Activated T-cell treated with anti-CD3 and anti-CD28 coated beads, Interleukin-2, amount 50 U/mL, for 72 hours (primary cell): ENCODE measurements at places on chromosomes 11 and 22. TPM values are rescaled to one million over a fixed set of nuclear protein-coding genes. Genes with fewer than 3 reads are reported as not detected.

- no peaks in the 10 kb centered on the region for H3K36me3 ChIP-seq
- H3K27ac ChIP-seq: no peak overlapping the region
Observed at GRCh38 chr22:30565341-30565740, 9.1 kb downstream of the GAL3ST1 start.

- H3K4me1 ChIP-seq: peaks cover 13% of the 10 kb centered on the region
- H3K4me3 ChIP-seq: peak overlapping the region; percentile 68
- peaks cover 11% of the 10 kb centered on the region for H3K27me3 ChIP-seq
Observed at GRCh38 chr11:17439316-17439782, 37.3 kb downstream of the ABCC8 start.

BIRC2 gene
- total RNA-seq: 44.4 TPM

- no peak overlapping the region for H3K27ac ChIP-seq
- H3K36me3 ChIP-seq: no peaks in the 10 kb centered on the region
- peaks cover 4% of the 10 kb centered on the region for H3K27me3 ChIP-seq
- H3K4me1 ChIP-seq: peaks cover 15% of the 10 kb centered on the region
- no peak for DNase-seq
- H3K4me3 ChIP-seq: no peak overlapping the region
Observed at GRCh38 chr11:118622376-118623268, 15.2 kb downstream of the PHLDB1 start.

- no peak overlapping the region for H3K4me3 ChIP-seq
- no peak overlapping the region for H3K27ac ChIP-seq
- DNase-seq: no peak
- peaks cover 12% of the 10 kb centered on the region for H3K36me3 ChIP-seq
- peaks cover 35% of the 10 kb centered on the region for H3K4me1 ChIP-seq
- peaks cover 10% of the 10 kb centered on the region for H3K27me3 ChIP-seq
Observed at GRCh38 chr11:104619751-104620150, 278.5 kb downstream of the CASP12 start.

GRCh38 chr22:25666308-25666707 is 75.7 kb upstream of the MYO18B start:
- H3K27me3 ChIP-seq: no peaks in the 10 kb centered on the region
- DNase-seq: no peak
- no peak overlapping the region for H3K4me3 ChIP-seq
- H3K4me1 ChIP-seq: peaks cover 12% of the 10 kb centered on the region
- peaks cover 6% of the 10 kb centered on the region for H3K36me3 ChIP-seq
- H3K27ac ChIP-seq: no peak overlapping the region

- no peaks in the 10 kb centered on the region for H3K27me3 ChIP-seq
- no peak overlapping the region for H3K27ac ChIP-seq
Observed at GRCh38 chr11:99343117-99343516, 322.4 kb downstream of the CNTN5 start.

DNA sequence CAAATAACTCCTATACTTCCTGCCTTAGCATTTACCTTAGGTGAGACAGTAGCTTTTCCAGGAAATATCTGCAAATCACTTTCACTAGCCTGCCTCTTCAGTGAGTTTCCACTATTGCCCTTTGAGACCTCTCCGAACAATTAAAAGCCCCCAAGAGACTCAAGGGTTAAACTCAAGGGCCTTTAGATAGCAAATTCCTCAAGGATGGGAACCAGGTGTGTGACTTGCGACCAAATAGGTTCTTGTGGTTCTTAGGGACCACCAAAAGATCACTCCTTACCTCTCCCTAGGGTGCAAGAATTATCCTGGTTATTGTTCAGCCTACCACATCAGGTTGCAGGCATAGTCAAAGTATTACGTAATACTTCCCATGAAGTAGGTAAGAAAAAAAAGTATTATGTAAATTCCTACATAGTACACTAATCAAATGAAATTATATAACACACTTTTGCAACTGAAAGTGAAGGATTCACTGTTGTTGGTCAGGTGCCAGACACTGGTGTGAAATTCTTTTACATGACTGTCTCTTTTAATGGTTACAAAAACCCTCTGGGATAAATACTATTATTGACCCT is 1.4 kb upstream of the RDX start:
- H3K36me3 ChIP-seq: no peaks in the 10 kb centered on the region
- peaks cover 9% of the 10 kb centered on the region for H3K27me3 ChIP-seq
- H3K4me3 ChIP-seq: peak overlapping the region; percentile 42
- H3K27ac ChIP-seq: no peak overlapping the region

DNA sequence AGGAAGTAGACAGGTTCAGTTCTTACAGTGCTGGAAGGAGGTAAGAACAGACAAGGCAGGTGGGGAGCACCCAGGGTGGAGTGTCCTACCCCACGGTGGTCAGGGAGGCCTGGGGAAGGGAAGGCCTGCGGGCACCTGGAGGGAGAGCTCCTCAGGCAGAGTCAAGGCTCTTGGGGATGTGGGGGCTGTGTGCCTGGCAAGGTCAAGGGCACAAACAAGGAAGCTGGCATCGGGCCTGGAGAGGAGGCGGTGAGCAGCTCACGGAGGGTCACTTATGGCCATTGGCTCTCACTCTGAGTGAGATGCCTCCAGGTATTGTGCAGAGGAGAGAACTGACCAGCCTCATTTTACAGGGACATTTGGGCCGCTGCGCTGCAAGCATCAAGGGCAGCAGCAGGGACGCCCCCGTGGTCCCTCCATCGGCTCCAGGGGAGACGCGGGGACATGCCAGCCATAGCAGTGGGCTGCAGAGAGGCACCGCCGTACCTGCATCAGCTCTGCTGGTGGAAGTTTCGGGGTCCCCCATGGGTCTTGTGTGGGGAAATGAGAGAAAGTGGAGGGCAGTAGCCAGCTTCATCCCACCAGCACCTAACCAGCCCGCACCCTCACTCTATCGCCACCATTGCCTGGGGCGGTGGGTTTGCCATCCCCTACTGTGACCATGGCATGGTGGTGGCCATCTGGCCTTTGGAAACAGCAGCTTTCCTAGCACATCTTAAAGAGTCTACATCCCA is 37.5 kb upstream of the RTL6 start:
- no peak overlapping the region for H3K27ac ChIP-seq
- no peak overlapping the region for H3K4me3 ChIP-seq
- peaks cover 18% of the 10 kb centered on the region for H3K27me3 ChIP-seq
- no peak for DNase-seq
- H3K4me1 ChIP-seq: peaks cover 8% of the 10 kb centered on the region
- H3K36me3 ChIP-seq: no peaks in the 10 kb centered on the region

HPX gene
- 1.2 TPM for total RNA-seq

TIMM8B gene
- 34.1 TPM for total RNA-seq

- H3K4me3 ChIP-seq: no peak overlapping the region
- H3K4me1 ChIP-seq: peaks cover 7% of the 10 kb centered on the region
- no peak overlapping the region for H3K27ac ChIP-seq
- DNase-seq: no peak
- H3K27me3 ChIP-seq: no peaks in the 10 kb centered on the region
Observed at GRCh38 chr11:103681855-103682254, 354.6 kb upstream of the DDI1 start.

B3GAT1 gene
- total RNA-seq: 0.05 TPM

DNA sequence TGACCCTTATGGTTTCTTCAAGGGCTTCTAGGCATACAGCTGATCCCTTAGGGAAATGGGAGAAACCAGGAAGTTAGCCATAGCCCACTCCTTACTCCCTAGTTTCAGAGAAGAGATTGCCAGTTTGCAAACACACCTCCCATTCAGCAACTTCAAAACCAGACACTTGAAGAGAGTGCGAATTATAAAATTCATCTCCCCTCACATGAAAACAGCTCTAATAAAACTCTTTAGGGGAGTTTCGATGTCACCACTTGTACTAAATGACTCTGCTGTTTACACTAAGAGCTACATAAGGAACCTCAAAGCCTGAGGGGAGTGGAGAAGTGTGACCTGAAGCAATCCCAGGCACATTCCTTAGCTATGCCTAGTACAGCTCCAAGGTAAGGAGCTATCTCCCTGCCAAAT is 8.3 kb downstream of the LGR4 start:
- no peak overlapping the region for H3K27ac ChIP-seq
- no peaks in the 10 kb centered on the region for H3K4me1 ChIP-seq
- H3K36me3 ChIP-seq: no peaks in the 10 kb centered on the region
- no peak overlapping the region for H3K4me3 ChIP-seq
- H3K27me3 ChIP-seq: peaks cover 17% of the 10 kb centered on the region

DNA sequence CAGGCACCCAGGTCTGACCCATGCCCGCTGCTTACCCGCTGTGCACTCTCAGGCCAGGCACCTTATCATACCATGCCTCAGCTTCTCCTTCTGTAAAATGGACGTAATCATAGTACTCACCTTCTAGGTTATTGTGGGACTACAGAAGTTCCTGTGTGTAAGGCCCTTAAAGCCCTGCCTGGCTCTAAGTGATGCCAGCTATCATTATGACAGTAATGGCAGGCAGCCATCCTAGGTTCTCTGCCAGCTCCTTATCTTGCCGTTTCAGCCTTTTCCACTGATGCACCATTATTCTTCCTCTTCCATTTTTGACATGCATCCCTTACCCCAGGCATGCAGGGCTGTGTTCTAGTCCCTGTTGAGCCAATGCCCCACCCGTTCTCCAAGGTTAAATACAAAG is 57.9 kb downstream of the DBX1 start:
- no peaks in the 10 kb centered on the region for H3K36me3 ChIP-seq
- DNase-seq: no peak
- no peaks in the 10 kb centered on the region for H3K27me3 ChIP-seq
- no peak overlapping the region for H3K4me3 ChIP-seq
- no peak overlapping the region for H3K27ac ChIP-seq

DNA sequence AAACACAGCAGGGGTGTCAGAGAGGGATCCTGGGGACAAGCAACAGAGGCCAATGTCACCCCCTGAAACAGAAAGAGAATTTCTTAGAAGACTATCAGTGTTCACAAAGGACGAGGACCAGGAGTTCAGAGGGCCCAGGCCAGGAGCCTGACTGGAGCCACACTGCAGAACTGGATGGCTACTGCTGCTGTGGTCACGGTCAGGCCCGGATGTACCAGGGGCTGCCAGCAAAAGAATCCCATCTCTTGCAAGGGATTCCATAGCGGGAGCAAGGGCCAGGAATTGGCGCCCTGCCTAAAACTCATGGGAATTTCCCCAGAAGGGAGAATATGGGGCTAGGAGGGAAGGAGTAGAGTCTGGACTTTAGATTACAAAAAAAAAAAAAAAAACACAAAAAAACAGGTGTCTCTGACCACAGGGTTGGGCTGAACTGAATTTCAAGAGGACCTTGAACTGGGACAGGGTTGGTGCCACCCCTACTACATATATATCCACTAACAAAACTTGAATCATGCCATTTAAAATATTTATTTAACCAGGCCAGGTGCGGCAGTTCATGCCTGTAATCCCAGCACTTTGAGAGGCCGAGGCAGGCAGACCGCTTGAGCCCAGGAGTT is 15.7 kb upstream of the KCTD14 start:
- peaks cover 26% of the 10 kb centered on the region for H3K4me1 ChIP-seq
- H3K36me3 ChIP-seq: no peaks in the 10 kb centered on the region
- H3K27me3 ChIP-seq: no peaks in the 10 kb centered on the region
- H3K27ac ChIP-seq: no peak overlapping the region

GRCh38 chr22:29385748-29386147 is 2.6 kb downstream of the AP1B1 start:
- H3K4me1 ChIP-seq: peaks cover 61% of the 10 kb centered on the region
- DNase-seq: no peak
- H3K27me3 ChIP-seq: no peaks in the 10 kb centered on the region

SCO2 gene
- 8.3 TPM for total RNA-seq

DNA sequence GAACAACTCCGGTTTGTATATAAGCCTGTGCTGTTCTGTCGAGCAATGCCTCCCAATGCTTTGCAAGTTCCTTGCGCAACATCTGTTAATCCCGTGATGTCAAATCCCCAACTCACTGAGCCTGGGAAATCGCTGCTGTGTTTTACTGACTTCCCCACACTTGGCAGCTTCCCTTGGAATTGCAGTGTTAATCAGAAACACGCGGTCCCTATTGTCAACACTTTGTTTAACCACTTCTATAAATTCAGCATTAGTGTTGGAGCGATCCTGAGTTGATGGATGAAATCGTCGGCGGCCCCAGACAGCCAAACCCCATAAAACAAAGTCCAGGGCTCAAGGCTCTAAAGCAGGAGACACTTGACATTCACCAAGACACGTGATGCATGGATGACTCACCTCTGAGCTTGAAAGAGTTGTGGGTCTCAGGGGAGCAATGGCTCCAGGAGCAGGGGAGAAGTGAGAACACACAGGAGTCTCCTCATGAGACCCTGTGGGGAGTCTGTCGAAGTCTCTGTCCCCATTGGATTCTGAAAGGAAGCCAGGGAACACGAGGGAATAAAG is 555.3 kb downstream of the MIAT start:
- no peak for DNase-seq
- no peak overlapping the region for H3K4me3 ChIP-seq
- H3K36me3 ChIP-seq: no peaks in the 10 kb centered on the region
- H3K27ac ChIP-seq: no peak overlapping the region

ACTN3 gene
- total RNA-seq: not detected

DNA sequence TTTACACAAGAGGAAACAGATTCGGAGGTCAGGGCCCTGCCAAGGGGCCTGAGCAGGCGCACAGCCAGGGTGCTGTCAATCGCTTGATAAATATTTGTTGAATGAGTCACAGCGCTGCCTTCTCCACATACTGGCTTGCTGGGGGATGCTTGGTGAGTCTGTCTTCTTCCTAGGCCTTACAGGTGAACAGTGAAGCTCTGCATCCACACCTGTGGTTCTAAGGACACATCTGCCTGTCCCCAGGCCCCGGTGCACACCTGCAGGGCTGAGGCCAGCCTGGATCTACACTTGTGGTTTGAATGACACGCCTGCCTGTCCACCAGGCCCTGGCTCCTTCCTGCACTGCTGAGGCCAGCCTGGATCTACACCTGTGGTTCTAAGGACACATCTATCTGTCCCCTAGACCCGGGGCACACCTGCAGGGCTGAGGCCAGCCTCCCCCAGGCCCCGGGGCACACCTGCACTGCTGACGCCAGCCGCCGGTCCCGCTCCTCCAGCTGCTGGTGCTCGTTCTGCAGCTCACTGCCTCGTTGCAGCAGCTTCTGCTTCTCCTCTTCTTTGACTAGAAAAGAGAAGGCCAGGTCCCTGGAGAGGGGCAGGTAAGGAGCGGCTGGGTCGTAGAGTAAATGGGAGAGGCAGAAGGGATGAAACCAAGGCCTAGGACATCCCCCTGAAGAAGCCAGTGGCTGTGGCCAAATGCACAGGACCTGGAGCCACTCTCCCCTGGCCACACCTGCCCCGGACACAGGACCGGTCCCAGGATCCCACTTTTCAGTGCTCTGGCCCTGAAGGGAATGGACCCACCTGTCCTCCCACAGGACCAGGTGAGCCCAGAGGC is 124.6 kb downstream of the PHF21B start:
- no peak overlapping the region for H3K4me3 ChIP-seq
- no peak for DNase-seq
- H3K4me1 ChIP-seq: no peaks in the 10 kb centered on the region
- H3K36me3 ChIP-seq: no peaks in the 10 kb centered on the region
- H3K27ac ChIP-seq: no peak overlapping the region

DNA sequence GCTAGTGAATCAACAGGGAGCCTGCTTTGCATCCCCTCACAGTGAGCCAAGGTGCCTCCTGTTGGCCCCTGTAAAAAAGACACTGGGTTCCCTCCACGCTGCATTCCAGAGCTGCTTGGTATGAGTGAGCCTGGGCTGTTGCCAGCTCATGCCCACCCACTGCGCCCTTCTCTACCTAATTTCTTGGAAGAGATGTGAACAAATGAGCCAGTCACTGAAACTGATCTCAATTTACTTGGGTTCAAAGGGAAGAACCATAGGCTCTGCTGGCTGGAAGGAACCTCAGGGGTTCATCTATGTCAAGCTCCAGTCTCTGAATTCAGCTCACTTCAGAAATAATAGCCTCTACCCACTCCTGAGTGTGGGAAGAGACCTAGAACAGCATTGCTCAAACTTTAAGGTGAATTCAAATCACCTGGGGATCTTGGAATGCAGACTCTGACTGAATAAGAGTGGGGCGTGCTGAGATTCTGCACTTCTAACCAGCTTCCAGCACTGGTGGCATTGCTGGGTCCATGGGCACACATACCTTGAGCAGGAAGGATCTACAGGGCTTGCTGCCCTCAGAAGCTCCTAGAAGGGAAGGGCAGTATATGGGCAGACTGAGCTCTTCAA is 5.4 kb upstream of the TMPRSS4 start:
- H3K4me1 ChIP-seq: peaks cover 4% of the 10 kb centered on the region
- peaks cover 17% of the 10 kb centered on the region for H3K27me3 ChIP-seq
- DNase-seq: no peak
